Hindlimb muscle (tissue), 1 donor: ENCODE measurements at places on chromosomes 2 and 18.

DNA sequence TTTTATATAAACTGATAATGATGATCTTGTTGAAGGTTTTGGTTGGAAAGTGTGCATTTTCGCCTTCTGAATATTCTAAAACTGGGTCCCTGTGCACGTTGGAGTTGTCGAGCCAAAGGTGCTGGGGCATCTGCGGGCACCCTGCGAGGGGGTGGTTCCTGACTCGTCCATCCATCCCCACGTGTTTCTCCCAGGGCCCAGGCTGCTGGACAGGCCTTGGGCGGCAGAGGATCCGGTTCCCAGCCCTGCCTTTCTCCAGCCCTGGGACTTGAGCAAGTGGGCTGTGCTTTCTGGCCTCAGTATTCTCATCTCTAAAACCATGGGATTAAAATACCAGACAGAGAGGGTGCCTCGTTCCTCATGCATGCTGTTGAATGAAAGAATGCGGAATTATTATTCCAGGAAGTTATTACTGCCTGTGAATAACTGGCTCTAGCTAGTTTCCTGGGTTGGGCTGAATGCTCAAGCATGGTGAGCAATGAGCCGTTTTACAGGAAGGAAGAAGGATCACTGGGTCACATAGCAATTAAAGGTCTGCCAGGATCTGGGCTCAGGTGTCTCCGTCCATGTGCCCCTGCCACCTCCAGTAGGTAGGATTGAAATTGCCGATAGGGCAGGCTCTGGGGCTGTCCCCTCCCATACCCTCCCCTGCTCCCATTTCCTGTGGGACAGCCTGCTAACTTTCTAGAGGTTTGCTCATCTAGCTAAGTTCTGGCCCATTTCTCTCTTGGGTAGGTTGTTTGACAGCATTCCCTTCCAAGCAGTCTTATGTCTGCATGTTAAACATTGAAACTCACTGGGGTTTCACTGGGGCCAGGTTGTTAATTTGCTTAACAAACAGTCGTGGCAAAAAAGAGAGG, 77.2 kb upstream of the HS6ST1 start:
- no peak for DNase-seq

- peak; percentile 54 for DNase-seq
Observed at GRCh38 chr2:69177785-69178636, 165.0 kb downstream of the ANTXR1 start.

- DNase-seq = no peak
Observed at GRCh38 chr2:168165985-168166901, 81.2 kb downstream of the STK39 start.

- no peak for DNase-seq
Observed at GRCh38 chr18:62182220-62182619, 4.6 kb downstream of the PIGN start.

GRCh38 chr2:184879671-184880070, 281.3 kb downstream of the ZNF804A start:
- DNase-seq = no peak

GRCh38 chr2:233486778-233487552, 79.6 kb downstream of the USP40 start:
- no peak for DNase-seq

DNA sequence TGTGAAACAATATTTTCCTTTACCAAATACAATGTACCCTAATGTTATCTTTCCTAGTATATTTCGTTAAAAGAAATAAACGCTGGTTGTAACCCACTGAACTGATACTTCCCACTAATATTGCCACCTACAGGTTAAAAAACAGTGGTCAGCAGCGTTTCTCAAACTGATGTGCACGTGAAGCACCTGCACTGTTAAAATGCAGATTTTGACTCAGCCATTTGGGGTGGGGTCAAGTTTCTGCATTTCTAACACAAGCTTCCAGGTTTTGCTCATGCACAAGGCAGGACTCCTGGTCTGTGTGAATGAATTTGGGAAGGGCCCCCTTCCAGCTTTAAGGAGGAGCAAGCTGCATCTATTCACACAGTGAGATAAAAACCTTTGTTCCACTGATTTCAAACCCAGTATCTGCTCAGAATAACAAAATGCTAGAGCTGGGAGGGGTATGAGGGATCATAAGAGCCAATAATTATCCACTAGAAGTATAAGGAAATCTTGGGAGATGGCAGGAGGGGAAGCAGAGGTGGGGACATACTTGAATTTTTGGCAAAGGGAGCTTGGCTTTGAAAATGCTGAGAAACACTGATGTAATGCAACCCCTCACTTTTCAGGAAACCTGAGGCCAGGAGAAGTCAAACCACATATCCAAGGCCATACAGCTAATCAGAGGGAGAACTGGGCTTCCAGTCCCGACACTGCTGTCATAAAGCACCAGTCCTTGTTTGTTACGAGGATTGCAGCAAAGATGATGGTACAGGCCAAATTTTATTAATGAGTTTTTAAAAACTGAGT, 116.2 kb downstream of the RBMS1 start:
- DNase-seq = no peak

DNA sequence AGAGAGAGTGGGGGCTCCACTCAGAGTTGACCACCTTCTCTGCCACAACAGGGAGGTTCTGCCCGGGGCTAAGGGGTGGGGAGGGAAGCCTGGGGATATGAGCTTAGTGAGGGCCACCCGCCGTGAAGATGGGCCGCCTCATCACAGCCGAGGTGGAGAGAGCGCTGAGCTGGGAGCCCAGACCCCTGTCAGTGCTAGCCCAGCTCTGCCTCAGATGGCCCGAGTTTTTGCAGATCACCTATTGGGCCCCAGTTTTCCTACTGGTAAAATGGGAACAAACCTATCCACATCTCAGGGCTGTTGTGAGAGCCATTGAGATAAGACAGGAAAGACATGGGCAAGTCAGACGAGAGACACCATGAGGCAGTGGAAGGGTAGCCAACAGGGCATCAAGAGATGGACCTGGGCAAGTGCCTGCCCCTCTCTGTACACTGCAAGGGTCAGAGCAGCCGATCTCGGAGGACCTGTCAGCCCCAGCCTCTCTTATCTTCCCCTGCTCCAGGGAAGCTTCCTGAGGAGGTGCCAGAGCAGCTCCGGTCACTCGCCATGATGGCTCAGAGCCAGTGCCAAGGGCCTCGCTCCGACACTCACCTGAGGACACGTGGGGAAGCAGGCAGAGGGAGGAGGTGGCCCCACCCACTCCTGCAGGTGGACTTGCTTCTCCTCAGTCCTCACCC, 88.9 kb downstream of the MCFD2 start:
- no peak for DNase-seq

- no peak for DNase-seq
Observed at GRCh38 chr2:150977296-150977695, 284.4 kb downstream of the RBM43 start.

- DNase-seq = no peak
Observed at GRCh38 chr2:55742996-55743395, 49.4 kb upstream of the PNPT1 start.
